8988T (cell line): ENCODE measurements at places on chromosomes 3 and 15.
A peak's percentile ranks its signal among the peaks of the same experiment; 100 is the strongest.

DNA sequence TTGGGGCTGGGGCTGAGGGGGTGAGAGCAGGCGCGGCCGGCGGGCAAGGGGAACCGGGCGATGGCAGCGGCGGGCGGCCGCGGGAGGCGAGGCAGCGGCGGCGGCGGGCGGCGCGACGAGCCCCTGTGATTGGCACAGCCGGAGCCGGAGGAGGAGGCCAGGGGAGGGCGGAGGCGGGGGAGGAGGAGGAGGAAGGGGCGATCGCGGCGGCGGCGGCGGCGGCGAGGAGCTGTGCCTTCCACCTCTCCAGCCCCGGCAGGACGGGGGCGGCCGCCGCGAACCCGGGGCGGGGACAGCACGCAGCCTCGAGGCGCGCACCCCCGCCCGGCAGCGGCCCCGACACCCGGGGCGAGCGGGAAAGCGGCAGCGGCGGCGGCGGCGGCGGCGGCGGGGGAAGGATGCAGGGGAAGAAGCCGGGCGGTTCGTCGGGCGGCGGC is at the start of gene SLCO3A1:
TSS of gene SLCO3A1 (plus strand) at position 198 of the 437 bp plus-strand sequence.
- DNase-seq = peak; percentile 42

GRCh38 chr3:16888785-16889607 is 4.2 kb downstream of the PLCL2 start:
- no peak for DNase-seq

- DNase-seq = no peak
These were observed 751.7 kb upstream of the GOLIM4 start for GRCh38 chr3:168847291-168847883.

- DNase-seq = no peak
These were observed 880.1 kb downstream of the CADM2 start for GRCh38 chr3:85838921-85839320.

GRCh38 chr3:66401157-66401550 is 99.7 kb downstream of the LRIG1 start:
- DNase-seq = no peak

GRCh38 chr3:39668420-39668819 is 141.0 kb upstream of the MYRIP start:
- DNase-seq = no peak

DNA sequence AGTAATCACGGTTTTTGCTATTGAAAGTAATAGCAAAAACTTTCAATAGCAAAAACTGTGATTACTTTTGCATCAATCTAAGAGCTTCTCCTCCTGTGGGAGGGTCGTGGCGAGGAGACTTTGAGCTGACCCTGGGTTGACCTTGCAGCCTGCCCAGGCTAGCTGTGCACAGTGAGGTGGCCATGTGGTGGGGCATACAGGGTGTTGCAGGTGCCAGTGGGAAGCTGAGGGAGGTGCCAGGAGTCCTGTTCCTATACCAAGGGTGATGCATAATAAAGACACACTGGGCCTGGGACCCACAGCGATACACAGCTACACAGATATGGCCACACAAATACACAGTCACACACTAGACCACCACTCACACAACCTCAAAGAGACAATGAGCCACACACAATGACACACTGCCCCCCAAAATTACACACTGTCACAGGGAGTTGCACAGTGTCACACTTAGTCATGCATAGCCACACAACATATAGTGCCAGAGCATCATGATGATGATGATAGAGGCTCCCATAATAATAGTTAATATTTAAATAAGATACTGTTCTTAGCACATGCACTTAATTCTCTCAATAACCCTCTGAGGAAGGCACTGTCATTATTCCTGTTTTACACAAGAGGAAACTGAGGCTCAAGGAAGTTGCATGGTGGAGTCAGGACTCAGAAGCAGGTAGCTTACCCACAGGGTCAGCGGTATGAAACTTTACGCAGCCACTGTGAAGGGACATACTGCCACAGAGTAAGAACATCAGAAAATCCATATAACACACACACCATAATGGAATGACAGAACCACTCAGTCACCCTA is 6.3 kb downstream of the PLCD1 start:
- no peak for DNase-seq

DNA sequence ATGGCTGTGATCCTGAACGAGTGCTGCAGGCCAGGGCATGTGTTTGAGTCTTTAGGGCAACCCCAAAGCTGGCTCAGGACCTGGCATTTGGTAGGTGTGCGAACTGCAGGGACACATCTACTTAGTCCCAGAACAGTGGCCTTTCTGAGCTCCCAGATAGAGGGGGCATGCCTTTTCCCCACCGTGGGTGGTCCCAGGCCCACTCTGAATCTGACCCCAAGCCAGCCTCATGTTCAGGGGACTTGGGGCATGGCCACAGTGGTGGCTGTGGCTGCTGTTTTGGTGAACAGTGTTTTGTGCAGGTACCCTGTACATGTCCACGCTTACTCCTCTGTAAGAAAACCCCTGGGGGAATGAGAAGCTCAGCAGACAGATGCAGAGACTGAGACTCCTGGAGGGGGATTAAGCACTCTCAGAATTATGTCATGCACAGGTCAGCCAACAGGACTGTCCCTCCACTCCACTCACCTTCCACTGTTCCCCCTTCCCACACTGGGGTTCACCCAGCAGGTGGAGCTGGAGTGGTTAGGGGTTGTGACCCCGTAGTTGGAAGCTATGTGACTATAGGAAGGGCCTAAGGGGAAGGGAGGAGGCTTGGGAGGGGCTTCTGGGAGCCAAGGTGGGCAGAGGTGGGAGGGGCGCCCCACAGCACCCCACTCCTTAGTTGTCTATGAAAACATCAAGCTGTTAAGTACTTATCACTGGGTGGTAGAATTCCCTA is 16.4 kb downstream of the ESYT3 start:
- no peak for DNase-seq

DNA sequence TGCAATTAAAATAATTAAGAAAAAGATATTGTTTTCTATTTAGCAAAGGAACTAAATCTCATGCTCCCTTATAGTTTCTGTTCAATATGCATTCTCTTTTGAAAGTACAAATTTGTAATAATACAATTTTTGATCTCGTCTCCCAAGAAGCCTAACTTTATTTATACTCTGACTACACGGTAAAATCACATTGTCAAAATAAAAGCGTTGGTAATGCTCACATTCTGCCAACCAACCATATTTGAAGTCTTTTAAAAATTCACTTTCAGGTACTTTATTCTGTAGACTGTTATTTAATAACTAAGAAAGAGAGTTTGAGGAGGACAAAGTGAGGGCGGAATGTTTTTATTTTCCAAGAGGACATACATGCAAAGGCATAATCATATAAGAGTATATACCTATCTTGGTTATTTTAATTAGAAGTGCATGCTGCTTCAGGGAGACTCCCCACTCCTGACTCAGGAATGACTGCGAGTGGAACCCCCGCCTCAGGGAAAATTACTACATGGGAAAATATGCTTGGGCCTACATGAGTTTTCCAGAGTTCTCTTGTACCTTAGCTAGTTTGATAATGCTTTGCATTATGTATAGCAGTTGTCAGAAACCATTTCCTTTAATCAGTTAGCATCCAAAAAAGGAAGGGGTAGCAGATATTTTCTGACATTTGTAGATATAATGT is 19.3 kb downstream of the MBNL1 start:
- no peak for DNase-seq

DNA sequence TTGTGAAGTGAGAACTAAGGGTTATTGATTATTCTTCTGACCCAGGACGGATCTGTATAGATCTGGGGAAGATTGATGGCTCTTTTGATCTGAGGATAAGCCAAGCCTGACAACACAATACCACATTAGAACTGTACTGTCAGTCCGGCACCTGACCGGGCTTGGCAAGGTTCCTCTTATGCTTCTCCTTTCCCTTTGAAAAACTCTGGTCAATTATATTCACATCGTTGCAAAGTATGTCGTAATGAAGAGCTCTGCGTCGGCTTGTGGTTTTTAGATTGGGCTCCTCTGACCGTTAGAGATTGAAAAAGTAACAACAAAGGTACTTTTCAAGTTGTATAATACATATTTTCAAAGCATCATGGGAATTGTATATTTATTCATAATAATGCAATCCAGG is 389.8 kb downstream of the NR2F2 start:
- no peak for DNase-seq

- DNase-seq = no peak
These were observed 44.6 kb upstream of the SMAD6 start for GRCh38 chr15:66657185-66658020.

GRCh38 chr3:5219216-5219615 is 31.7 kb downstream of the EDEM1 start:
- DNase-seq = no peak

DNA sequence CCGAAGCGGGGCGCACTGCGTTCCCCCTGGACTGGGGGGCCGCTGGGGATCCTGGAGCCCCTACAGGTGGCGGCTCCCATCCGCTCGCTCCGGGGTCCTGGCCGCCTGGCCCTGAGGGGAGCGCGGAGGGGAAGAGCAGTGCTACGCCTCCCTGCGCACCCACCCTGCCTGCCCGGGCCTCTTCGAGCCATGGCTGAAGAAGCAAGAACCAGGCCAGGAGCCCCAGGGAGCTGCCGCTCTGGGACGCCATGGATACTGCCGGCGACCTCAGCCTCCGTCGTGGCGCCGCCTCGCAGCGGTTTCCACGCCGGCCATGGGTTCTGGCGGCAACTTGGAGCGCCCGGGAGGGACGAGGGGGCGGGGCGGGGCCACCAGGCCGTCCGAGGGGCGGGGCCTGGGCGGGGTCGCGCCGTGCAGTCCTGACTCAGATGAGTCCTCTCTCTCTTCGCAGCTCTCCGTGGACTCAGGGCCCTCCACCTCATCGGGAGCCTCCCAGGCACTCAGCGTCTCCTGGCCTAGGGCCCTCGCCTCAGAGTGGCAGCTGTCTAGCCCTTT is 50.9 kb downstream of the MYL3 start:
- DNase-seq = peak; percentile 59

GRCh38 chr3:18389108-18389733 is 35.9 kb downstream of the SATB1 start:
- DNase-seq = no peak

DNA sequence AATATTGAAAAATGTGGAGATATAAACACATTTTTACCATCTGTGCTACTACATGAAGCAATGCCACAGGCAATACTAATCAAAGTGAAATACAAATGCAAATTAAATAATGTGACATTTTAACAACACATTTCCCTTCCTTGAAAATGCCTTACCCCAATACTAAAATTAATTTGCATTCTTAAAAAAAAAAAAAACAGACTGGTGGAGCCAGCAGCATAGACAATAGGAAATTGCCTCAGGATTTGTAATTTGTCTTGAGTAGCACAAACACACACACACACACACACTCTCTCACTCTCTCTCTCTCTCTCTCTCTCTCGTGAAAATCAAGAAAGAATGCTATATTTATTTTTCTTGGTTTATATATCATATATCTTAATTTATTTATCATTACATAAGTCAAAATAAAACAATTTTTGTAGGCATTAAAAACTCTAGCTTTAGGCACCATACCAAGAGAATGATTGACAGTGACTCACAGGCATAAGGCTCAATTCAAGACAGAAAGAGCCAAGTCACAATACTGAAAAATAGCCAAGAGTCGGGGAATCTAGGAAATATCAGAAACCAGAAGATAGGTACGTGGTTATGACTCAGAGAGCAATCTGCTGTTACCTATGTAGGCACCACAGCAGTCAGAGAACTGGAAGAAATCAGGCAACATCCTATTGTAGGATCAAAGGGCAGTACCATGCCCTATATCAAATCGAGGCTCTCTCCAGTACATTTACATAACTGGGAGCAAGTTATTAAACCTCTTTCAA is 23.0 kb downstream of the SUCNR1 start:
- DNase-seq = no peak

DNA sequence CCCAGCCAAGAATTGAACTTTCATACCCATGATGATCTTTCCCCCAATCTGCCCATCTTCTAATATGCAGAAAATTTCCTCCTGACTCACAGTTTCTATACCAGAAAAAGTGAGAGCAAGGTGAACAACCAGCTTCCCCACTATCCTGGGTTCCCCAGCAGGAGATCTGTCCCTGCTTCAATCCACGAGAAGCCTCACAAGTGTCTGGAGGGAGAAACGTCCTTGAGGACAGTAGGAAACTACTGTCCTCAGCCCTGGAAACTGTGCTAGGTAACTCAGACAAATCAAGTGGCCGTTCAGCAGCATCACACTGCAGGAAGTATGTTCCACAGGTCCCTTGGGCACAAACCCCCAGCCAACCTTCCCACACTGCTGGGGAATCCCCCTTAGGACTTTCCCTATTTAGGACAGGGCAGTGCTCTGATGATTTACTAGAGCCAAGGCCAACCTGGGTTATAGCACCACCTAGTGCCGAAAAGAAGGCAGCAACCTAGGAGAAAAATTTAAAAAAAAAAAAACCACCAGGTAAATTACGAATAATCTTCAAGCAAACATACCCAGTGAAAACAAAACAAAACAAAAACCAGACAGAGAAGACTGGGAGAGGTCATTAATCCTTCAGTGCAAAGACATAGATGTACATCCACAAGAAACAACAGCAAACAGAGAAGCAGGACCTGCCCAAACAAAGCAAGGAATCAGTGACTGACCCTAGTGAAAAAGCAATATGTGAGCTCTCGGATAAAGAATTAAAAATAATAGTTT is 36.0 kb downstream of the MORC1 start:
- no peak for DNase-seq

- no peak for DNase-seq
These were observed 4.4 kb downstream of the FAH start for GRCh38 chr15:80157215-80157614.

DNA sequence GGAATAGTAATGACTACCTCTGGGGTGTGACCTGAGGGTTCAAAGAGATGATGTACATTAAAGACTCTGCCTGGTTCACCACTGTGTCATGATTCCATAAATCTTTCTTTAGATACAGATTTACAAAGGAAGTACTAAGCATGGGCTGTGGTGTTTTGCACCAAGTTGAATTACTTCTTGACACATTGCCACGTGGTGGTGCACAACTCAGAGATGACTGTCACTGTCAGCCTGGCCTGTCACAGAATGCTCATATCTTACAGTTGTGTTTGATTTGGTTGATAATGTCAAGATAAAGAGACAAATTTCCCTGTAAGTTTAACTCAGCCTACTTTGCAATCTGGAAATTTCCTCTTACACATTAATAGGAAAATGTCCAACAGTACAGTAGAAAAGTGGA is 3.2 kb downstream of the CTDSPL start:
- DNase-seq = peak; percentile 50

- DNase-seq = no peak
These were observed 1293.0 kb upstream of the EPHA6 start for GRCh38 chr3:95521396-95521795.

DNA sequence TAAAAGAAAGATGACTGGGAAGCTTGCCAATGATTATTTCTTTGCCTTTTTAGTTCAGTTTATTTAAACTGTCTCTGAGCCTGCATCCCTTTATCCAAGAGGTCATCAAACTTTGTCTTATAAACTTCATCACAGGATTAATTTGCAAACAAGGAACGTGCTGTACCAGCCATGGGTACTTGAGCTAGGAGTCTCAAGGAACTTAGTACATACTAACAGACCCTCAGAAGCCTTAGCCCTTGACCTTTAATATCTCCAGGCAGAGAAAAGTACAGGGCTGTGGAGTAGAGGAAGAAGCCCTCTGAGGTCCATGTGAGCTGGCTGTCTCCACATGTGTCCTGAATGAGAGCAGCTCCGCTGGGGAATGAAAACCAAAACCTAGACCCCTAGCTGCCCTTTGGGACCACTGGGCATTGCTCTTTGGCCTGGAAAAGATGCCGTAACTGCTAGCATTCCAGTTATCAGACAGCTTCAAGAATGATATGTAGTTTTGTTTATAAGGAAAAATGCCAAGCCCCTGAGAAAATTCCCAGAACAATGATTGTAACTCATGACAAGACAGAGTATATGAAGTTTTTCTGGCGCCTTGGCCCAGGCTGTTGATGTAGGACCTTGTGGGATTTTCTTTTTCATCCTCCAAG is 92.1 kb downstream of the ASB7 start:
- DNase-seq = no peak
